Foreskin keratinocyte (primary cell): ENCODE measurements at places on chromosomes 1 and 21.

- no peak for DNase-seq
These were observed 203.9 kb downstream of the ZNF326 start for GRCh38 chr1:90198616-90199332.

DNA sequence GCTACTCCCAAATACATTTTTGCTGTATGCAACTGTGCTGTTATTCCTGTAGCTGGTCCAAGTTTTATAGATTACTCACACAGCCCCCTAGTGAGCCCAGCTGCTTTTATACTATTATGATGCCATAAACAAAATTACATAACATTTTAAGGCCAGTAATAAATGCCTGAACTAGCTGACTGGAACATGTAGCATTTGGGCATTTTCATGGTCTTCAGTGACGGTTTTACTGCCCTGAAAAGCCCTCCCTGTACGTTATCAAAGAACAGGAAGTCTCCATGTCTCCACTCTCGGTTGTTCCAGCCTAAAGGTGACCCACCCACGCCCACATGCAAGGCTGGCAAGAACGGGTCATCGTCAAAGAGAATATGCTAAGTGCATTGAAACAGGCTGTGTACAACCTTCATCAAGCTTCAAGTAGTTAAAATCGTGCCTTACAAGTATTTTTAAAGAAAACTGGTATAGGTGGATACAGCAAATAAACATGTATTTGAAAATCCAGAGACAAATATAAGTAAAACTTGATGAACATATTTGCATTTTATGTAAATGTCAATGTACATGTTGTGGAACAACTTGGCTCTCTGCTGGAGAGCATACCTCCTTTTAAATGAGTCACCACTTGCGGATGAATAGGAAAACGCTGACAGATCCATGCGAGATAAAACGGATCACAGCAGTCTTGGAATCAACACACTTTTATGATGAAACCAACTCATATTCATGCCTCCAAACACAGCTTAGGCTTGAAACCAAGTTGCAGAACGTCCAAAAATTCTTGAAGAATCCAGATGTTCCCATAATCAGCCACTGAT lies 520.5 kb downstream of the SMYD3 start:
- DNase-seq = no peak

- DNase-seq = no peak
These were observed 3.7 kb downstream of the VANGL2 start for GRCh38 chr1:160404094-160404493.

GRCh38 chr1:28144203-28145135 lies 32.0 kb downstream of the PTAFR start:
- peak; percentile 86 for DNase-seq

- DNase-seq = no peak
These were observed 124.2 kb downstream of the GALNT2 start for GRCh38 chr1:230191079-230191804.

DNA sequence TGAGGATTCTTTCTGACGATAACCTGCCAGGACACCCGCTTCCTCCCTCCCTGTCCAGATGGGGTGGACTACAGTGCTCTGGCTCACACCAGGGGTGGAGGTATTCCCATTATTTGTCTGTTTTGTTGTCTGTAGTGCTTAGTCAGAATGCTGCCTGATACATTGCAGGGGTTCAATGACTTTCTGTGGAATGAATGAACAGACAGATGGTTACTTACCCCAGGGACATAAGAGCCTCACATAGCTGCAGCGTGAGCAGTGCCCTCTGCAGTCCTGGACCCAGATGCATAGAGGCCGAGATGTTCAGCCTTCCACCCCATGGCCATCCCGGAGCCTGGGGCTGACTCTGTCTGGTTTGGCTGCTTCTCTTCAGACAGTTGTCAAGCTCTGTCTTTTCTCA lies 13.0 kb upstream of the F3 start:
- no peak for DNase-seq

GRCh38 chr1:48906164-48906563 lies 129.5 kb upstream of the BEND5 start:
- no peak for DNase-seq
